Activated CD4-positive, alpha-beta T cell treated with anti-CD3 and anti-CD28 coated beads for 36 hours (primary cell): ENCODE measurements at places on chromosomes 1 and 21.

GRCh38 chr21:45579383-45580180, 37.3 kb upstream of the SLC19A1 start:
- no peak for DNase-seq

- no peak for DNase-seq
Observed at GRCh38 chr1:182478238-182478637, 28.3 kb downstream of the RGSL1 start.

GRCh38 chr1:111769517-111770146, 13.9 kb downstream of the DDX20 start:
- DNase-seq: peak; percentile 66

GRCh38 chr1:150068109-150068435, 496 bp downstream of the VPS45 start:
- DNase-seq: no peak

DNA sequence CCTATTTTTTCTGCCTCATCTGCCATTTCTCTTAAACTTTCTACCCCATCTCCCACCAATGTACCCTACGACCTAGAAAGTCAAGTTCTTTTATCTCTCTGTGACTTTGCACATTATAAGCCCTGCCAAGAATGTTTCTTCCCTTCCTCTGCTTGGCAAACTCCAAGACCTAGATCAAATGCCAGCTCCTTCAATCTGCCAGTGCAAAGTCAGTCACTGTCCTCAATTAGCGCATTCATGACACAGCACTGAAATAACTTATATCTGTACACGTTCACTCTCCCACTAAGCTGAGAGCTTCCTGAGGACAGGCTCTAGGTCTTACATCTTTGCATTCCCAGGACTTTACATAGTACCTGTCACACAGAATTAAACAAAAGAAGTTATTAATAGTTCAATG, 21.4 kb upstream of the LSM10 start:
- DNase-seq: no peak

DNA sequence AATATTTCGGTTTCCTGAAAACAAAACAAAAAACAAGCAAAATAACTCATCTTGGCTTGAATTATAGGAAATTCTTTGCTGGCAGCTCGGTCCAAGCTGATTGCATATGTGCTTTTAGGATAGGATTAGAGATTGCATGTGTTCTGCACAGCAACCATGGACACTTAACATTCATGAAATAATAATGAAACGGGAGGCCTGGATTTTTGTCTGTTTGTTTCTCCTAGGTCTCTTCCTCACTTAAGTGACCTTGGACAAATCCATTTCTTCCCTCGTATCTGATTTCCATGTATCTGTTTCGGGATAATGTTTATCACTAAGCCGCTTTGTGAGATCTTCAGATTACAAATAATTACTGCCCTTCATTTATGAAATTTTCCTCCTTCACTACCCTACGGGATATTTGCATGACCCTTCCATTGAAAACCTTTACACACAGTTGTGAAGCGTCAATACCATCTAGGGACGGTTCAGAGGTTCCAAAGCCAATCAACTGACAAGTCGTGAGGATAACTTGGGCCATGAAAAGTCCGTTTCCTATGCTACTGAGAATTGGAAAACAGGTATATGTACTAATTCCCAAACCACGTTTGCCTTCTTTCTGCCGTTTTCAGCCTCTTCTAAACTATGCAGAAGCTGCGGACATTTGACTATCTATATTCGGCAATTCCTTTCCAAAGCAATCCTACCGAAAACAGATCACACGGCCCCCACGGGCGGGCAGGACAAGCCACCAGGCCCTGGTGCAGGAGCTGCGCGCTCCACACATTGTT, 1.3 kb upstream of the H3-3A start:
- no peak for DNase-seq

DNA sequence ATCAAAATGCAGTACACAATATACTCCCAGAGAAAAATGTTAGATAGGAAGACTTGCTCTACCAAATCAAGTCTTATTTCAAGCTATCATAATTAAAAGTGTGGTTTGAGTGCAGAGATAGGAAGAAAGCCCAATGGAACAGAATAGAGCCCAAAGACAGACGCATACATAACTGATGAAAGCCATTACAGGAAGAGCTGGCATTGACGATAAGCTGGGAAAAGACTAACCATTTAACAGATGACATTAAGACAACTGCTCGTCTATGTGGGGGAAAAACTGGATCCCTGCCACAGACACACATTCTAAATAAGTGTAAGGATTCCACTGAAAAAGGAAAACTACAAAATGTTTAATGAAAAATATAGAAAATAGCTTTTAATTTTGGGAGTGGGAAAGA, 85.5 kb downstream of the NGF start:
- DNase-seq: no peak

DNA sequence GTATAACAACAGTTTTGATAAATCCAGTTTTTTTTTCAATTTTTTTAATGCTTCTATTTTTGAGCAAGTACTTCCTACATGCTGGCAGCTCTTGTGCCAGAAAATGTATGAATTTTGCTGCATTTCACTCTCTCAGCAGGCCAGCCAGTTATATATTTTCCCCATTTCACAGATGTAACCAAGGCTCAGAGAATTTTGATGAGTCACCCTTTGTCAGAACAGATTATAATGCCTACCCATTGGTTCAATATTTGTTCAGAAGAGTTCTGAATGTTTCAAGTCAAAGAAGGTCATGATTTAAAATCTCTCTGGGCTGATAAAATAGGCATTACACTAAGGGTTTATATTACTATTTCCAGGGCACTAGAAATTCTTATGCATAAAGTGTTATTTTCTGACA, 452.2 kb downstream of the RWDD3 start:
- no peak for DNase-seq

DNA sequence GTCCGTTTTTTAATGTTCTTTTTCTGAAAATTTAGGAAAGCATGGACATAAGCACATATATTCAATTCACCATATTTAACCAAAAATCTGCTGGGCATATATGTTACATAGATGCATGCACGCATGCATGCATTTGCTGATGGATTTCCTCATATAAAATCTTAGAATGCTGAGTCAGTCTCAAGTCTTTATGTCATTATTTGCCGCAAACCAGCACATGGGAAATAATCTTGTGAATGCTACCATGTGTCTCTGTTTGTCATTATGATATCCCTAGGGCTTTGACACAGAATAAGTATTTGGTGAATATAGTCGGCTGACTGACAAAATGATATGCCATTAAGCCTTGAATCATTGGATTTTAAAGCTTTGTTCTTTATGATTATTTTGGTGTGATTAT, 776.5 kb downstream of the KCNT2 start:
- DNase-seq: no peak

DNA sequence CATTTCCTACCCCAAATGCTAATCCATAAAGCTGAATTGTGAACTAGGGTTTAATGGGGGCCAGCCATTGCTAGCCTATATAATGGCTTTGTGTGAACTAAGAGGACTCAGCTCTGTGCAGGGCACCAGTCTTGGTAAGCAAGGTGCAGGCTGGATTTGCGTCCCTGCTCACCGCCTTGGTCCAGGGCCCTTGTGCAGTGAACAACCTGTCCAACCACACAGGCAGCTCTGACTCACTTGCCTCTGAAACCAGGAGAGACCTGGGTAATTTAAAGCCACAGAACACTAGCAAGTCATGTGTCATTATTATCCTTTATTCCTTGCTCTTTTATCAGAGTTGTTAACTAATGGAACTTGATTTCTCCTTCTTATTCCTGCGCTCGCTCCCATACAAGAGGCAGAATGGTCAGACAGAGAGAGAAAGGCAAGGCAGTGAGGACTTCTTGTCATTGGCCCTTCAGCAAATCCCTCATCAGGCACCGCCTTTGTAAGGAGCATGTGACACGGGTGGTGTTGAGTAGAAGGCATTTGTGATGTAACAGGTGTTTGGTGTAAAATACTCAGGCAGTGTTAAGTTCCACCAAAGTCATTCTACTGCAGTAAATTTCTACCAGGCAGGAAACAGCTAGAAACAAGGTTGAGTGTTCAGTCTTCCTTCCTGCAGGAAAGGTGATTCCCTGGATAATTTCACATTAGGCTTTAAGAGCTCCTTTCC, 67.3 kb upstream of the OLIG2 start:
- DNase-seq: no peak

GRCh38 chr1:51726544-51727225, 109.8 kb downstream of the OSBPL9 start:
- DNase-seq: no peak

DNA sequence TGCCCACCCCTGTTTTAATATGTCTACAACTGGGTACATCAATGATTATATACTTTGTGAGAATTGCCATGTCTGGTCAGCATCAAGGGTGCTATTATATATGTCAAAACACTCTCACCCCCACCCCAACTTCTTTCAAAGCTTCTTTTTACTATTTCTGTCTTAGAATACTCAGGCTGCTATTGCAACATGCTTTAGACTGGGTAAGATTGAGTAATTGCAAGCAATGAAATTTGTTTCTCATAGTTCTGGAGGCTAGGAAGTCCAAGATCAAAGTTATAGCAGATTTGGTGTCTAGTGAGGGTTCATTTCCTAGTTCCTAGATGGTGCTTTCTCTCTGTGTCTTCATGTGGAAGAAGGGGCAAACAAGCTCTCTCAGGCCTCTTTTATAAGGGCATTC, 100.5 kb upstream of the KCNK1 start:
- no peak for DNase-seq

GRCh38 chr1:193211539-193211938, 25.1 kb upstream of the B3GALT2 start:
- no peak for DNase-seq

- DNase-seq: peak; percentile 28
Observed at GRCh38 chr21:33401630-33401992, 1.6 kb upstream of the IFNGR2 start.
